Adrenal gland (tissue), 19 donors: ENCODE measurements at places on chromosomes 7 and 10. TPM values are rescaled to one million over a fixed set of nuclear protein-coding genes. Genes with fewer than 3 reads are reported as not detected.
A peak's percentile ranks its signal among the peaks of the same experiment; 100 is the strongest.

- no peak for DNase-seq
Measured at GRCh38 chr7:32611201-32612099, 116.2 kb downstream of the AVL9 start.

DNA sequence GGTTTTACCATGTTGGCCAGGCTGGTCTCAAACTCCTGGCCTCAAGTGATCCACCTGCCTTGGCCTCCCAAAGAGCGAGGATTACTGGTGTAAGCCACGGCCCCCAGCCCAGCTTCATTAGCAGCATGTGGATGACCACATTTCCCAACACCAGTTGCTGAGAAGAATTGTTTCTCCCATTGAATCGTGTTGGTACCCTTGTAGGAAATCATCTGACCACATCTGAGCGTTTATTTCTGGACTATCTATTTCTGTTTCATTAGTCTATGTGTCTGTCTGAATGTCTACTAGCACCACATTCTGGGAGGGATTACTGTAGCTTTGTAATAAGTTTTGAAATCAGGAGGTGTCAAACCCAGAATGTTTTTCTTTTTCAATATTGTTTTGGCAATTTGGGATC lies 89.6 kb downstream of the LCOR start:
- DNase-seq: no peak

- no peak for DNase-seq
Measured at GRCh38 chr10:120174491-120174890, 282.0 kb downstream of the SEC23IP start.

GRCh38 chr7:101146-102046 lies 91.0 kb upstream of the FAM20C start:
- no peak for DNase-seq

DNA sequence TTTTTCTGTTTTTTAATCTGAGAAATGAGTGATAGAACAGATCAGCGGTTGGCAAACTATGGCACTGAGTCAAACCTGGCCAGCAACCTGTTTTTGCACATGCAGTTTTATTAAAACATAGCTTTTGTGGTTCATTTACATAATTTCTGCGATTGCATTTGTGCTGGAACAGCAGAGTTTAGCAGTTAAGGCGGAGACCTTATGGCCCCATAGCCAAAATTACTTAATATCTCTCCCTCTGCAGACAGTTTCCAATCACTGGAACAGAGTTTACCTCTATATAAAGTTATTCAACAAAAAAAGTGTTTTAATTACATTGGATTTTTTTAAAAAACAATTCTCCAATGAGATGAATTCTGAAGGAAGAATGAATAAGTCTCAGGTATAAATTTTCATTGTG lies 212.1 kb downstream of the DGKB start:
- DNase-seq: no peak

DNA sequence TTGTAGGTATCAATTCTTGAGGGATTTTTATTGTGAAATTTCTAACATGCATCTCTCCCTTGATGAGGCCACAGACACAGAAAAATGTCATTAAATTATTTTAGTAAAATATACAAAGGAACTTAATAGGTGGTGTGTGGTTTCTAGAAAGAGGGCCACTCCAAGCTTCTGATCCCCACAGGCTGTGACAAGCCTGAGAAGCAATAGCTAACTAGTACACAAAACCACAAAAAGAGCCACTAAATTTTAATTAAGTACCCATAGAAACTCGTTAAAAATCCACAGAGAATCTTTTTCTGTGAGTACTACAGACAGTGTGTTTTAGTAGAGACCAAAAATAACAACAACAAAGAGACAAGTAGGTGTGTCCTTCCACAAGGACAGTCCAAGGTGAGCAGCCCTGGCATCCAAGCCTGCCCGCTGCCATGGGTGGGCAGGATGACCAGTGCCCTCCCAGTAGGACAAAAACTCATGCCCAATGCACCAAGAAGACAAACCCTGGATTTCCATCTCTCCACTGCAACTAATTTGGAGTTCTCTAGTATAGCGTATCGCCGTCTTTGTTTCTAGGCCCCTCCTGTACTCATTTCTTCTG lies 81.0 kb downstream of the RNF216 start:
- no peak for DNase-seq

- DNase-seq: no peak
Measured at GRCh38 chr7:87506246-87507180, 31.0 kb upstream of the ABCB4 start.

DNA sequence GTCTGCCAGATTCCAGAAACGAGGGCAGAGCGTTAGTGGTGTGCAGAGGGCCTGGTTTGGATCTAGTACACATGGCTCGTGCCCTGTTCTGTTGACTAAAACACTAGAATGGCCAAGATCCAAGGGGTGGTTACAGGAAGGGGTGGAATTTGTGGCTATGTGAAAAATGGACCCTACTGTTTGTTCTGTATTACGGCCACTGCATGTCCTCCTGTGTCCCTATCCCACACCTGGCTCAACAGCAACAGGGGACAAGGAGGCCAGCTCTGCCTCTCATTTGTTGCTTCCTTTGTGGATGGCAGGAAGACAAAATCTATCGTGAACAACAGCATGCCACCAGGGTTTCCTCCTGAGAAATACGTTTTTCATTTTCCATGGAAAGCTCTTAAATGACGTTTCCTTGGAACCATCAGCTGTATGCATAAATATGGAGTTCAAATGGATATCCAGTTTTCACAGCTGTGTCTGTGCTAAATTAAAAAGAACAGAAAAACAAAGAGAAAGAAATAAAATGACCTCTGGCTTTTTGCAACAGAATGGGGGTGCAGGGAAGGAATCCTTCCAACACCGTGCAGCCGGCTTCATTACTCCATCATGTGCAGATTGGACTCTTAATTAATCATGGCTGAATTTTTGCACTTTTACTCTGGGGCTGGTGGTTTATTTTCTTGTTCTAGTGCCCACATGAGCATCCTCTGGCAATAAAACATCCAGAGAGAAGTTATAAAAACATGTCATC lies 318.9 kb downstream of the CXCL12 start:
- no peak for DNase-seq

GRCh38 chr10:125720002-125720382 lies 483 bp downstream of the EDRF1 start:
- DNase-seq: peak; percentile 3

DNA sequence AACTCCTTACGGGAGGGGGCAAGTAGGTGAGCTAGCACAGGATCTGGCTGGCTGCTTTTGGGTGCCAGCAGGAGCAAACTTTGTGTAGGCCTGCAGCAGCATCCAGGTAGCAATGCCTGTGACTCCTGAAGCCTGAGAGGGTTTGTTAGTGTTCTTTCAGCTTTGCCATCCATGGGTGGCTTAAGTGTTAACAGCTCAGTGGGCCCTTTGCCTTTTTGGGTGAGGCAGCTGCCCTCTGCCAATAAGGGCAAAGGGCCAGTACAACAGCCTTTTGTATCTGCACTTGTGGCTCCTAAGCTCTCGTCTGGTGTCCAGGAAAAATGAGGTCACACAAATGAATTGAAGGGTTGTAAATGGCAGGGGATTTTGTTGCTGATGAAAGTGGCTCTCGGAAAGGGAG lies 359.0 kb upstream of the CHRM2 start:
- DNase-seq: no peak

DNA sequence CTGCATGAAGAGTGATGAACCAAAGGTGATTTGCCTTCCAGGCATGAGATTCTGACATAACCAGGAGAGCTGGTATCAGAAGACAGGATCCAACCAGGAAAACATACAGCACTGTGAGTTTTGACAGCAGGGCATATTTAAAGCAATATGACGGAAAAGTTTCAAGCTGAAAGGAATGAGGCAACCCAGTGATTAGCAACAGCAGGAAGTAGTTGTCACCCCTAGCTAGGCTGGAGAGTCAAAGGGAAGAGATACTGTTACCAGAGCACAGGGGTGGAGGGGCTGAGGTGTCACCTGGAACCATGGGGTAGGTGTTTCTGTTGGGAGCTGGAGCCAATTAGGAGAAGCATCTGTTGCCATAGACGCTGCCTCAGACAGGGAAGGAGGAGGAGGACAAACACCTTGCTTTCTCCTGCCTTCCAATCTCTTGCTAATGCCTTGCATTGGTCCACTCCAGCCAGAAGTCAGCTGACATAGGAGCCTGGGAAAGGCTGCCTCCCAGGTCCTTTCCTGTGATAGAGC lies 125.4 kb upstream of the SORCS3 start:
- DNase-seq: no peak

DNA sequence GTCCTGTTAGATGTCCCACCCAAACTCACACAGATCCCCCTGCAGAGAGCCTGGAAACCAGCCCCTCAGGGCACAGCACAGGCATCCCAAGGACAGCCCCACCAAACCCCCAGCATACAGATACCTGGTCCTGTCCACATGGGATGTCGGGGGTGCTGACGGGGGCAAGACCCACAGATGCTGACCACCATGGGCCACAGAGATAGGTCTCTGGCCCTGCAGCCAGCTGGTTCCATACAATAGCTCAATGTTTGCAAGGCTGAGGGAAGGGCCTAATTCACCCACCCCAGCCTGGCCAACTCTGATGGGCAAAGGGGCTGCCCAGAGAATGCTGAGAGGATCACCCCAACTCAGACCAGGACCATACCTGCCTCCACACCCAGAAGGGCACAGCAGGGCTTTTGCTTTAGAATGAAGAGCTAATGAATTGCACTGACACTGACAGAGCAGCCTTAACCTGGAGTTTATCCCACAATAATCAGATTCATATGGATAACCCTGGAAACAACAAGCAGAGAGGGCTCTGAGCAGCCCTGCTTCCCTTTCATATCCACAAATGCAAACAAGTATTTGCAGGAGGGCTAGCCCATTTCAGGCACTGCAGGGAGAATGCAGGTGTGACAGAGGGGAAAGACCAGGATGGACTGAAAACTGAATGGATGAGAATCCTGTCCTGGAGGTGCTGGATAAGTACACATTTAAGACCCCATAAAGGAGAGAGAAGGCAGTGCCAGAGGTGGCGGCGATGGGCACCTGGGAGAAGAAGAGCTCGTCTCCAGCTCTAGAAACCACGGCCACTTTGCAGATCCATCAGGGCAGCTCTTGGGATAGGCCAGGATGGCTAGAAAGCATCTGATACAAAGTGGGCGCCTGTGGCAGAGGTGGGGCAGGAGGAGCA lies 126.7 kb downstream of the TNS3 start:
- DNase-seq: no peak

DNA sequence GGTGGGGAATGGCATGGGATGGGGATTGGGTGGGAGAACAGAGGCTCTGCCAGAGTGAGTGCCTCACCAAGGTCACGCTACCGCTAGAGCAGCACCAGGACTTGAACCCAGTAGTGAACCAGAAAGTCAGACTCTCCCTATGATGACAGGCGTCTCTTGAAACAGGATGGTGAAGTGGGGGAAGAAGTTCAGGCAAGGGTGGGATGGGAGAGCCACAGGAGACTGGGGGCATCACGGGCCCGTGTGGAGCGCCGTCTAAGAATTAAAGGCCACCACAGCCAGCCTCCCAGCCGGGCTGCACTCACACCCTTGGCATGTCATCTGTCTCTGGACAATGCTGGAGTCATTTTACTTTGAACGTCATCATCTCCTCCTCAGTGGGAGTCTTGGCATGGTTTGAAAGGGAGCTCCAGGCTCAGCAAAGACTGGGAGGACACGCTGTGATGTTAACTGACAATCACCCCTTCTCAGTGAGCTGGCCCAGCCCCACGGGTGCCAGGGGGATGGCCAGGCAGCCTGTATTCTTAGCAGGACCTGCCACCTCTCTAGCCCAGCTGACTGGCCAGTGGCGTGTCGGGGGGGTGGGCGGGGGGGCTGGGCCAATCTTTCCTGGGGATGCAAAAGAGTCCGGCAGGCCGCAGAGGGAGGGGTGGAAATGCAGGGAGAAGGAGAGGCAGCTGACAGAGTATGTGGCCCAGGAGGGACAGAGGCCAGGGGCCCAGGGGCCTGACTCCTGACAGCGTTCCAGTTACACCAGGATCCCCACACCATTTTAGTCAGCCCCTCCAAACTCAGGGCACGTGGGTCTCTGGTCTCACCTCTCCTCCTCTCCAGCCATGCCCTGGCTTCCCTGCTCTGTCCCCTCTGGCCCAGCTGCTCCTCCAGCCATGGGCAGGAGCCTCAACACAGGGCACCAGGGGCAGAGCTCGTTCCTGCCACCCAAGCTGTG lies 96.2 kb downstream of the VOPP1 start:
- no peak for DNase-seq

- no peak for DNase-seq
Measured at GRCh38 chr10:68721673-68722335, 765 bp downstream of the CCAR1 start.

- DNase-seq: no peak
Measured at GRCh38 chr10:111709603-111710002, 474.0 kb downstream of the GPAM start.

DNA sequence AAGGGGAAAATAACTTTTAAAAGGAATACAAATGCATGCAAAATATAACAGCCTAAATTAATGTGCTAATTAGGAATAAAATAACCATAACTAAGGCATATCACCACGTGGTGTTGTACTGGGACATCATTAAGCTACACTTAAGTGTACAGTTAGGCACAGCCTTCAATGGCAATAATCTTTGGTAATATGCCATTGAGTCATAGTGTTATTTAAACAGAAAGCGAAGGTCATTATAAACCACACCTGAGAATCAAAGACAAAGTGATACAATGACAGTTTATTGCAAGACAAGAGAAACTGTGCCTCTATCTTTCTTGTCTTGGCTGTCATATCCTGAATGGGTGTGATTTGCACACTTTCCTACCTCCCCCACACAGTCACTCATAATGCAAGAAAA lies 30.5 kb upstream of the AUTS2 start:
- DNase-seq: no peak

- DNase-seq: no peak
Measured at GRCh38 chr10:132616170-132616995, 78.8 kb downstream of the INPP5A start.

DNA sequence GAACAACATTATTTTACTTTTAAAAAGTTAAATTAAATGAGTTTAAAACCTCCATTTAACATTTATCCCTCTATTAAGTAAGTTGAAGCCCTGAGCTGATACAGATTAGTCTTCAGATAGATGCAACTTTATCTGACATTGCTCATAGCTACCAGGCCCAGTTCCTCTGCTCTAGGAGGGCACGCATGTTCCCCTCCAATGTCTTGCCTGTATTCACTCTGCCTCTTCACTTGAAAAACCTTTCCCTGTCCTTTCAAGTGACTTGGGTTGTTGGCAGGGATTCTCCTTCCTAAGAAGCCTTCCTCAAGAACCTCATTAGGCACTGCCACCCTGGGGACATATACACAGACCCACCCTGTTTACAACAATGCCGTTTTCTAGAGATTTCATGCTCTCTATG lies 270.4 kb downstream of the RELN start:
- DNase-seq: no peak

OPALIN gene
- not detected for polyA plus RNA-seq

KLF14 gene
- 0.48 TPM for polyA plus RNA-seq

LIPF gene
- 1.0 TPM for polyA plus RNA-seq

NPFFR1 gene
- polyA plus RNA-seq: 0.03 TPM

FAM131B gene
- polyA plus RNA-seq: 0.20 TPM

OPN1SW gene
- polyA plus RNA-seq: not detected

NRG3 gene
- 0.46 TPM for polyA plus RNA-seq

CCDC172 gene
- polyA plus RNA-seq: 1.5 TPM

CYP2C19 gene
- polyA plus RNA-seq: not detected

PPIF gene
- 564 TPM for polyA plus RNA-seq

CCL24 gene
- polyA plus RNA-seq: not detected

HTR5A gene
- not detected for polyA plus RNA-seq

GRM3 gene
- 0.30 TPM for polyA plus RNA-seq

LARP4B gene
- 63.0 TPM for polyA plus RNA-seq

TAX1BP1 gene
- 66.5 TPM for polyA plus RNA-seq

PARP12 gene
- 22.5 TPM for polyA plus RNA-seq

ZPBP gene
- polyA plus RNA-seq: not detected

CRTAC1 gene
- 0.72 TPM for polyA plus RNA-seq
